Cortex of kidney (tissue), 1 donor: ENCODE measurements at places on chromosomes 3 and 15.

DNA sequence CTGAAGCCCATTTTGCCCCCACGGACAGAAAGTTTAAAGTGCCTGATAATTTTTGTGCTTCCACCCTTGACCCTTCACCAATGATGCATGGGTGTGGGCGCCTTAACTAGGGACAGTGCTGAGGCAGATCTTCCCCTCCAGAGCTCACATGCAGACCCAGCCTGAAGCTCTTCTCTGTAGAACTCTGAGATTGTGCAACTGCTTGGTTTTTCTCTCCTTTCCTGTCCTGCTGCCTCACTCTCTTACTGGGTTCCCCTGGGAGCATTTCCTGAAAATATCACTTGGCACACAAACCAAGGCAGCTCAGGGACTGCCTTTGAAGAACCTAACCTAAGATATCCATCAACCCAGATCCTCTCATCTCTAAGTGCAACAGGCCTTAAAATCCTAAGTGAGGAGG is 220.3 kb upstream of the STT3B start:
- DNase-seq = no peak

DNA sequence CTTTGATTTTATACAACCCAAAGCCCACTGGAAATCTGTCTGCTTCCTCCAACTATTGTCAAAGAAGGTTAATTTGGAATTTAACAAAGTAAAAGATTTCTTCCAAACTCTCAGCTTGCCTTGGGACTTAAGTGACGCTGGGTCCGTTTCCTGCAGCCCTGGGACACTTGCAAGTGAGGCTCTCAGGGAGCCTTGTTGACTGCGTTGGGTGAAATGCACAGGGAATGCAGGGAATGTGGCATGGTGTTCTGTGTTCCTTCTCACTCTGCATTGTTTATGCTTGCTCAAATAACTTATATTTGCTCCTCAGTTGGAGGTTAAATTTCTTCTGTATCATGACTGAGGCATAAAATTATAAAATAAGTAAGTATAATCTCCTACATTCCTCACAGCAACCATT is 60.9 kb upstream of the TJP1 start:
- DNase-seq = no peak

GRCh38 chr3:61055447-61055846 is 195.8 kb downstream of the FHIT start:
- no peak for DNase-seq

GRCh38 chr3:115713284-115713683 is 90.0 kb downstream of the GAP43 start:
- no peak for DNase-seq

GRCh38 chr3:171321559-171322360 is 138.4 kb downstream of the TNIK start:
- DNase-seq = no peak

DNA sequence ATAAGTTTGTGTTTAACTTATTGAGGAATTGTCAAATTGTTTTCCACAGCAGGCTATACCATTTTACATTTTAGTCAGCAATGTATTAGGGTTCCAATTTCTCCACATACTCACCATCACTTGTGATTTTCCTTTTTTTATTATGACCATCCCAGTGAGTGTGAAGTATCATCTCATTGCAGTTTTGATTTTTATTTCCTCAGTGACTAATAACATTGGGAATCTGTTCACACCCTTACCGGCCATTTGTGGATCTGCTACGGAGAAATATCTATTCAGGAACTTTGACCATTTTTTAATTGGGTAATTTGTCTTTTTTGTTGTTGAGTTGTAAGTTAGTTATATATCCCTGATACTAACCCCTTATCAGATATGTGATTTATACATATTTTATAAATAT is 54.8 kb upstream of the LMCD1 start:
- no peak for DNase-seq

- DNase-seq = no peak
These were observed 222.6 kb downstream of the PDCD6IP start for GRCh38 chr3:34020726-34021680.

DNA sequence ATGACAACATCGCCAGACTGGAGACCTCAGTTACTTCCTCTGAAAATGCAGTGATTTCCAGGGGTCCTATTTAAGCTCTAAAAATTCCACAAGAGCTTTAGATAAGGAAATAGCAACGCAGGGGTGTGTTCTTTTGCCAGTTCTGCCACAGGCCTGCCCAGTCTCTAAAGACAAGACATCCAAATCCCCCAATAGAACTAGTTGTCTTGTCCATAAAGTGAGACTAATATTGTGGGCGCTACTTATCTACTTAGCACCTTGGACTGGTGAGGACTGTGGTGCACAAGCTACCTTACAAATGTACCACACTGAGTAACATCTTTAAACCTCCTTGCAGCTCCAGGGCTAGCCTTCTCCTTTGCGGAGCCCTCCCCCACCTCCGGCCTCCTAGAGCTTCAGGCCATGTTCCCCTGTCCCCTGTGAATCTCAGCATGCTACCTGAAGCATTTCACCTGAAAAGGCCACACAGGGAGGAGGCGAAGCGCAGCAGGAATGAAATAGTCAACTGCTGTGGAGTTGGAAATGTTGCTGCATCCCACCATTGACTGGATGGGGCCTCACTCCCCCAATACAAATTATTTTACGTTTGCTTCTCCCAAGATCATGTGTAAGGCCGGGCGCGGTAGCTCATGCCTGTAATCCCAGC is 9.6 kb upstream of the LRRC2 start:
- DNase-seq = no peak

DNA sequence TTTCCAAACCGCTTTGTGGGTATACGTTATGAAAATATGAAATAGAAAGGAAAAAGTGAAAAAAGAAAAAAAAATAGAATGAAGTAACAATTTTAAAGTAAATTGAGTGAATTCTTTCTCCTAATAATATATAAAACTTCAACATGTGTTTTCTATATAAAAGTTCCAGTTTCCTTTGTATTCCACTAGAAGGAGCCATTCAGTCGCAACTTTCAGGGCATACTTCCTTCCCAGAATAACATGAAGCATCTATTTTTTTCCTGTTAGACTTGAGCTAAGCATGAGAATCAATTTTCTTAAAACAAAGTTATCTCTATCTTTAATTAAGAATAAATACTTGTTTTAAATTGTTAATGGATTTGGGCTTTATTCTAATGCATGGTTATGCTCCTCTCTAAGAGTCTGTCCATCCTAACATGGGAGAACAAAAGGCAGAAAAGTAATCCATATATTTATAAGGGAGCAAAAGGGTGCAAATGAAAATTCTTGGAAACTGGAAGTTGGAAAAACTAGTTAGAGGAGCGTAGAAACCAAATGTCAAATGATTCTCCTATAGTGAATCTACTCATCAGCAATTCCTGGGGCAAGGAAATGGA is 16.0 kb upstream of the VGLL3 start:
- no peak for DNase-seq

DNA sequence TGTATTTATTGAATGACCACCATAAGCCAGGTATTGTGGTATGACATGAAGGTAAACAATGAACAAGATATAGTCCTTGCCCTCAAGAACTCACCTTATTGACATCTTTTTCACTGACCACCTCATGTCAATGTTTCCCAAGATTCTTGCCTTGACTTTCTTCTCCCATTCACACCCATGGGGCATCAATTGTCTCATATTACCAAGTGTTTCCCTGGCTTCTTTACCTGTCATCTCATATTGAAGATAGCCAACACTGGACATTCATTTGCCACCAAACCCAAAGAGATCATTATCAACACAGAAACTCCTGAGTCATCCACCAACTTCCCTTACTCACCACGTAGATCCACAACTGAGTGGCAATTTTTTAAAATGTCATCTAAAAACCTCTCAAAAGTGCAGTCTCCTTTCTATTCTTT is 2.2 kb downstream of the EFHB start:
- no peak for DNase-seq

DNA sequence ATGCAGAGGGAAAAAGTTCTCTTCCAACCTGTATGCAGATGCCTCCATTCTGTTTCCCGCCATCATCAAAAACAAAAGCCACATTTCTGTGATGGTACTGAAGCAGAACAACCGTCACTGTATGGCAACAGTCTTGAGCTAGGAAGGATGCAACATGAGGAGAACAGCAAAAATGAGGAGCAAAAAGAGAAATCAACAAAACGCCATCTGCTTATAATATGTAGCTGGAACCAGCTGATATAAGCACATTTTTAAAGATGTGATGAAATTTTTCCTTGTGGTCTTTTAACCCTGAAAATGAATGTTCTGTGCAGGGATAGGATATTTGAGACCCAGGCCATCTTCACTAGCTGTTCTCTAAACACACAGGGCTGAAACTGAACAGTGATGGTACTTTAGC is 287.0 kb downstream of the ZIC4 start:
- no peak for DNase-seq

GRCh38 chr3:141686466-141687291 is 51.4 kb upstream of the RNF7 start:
- no peak for DNase-seq

DNA sequence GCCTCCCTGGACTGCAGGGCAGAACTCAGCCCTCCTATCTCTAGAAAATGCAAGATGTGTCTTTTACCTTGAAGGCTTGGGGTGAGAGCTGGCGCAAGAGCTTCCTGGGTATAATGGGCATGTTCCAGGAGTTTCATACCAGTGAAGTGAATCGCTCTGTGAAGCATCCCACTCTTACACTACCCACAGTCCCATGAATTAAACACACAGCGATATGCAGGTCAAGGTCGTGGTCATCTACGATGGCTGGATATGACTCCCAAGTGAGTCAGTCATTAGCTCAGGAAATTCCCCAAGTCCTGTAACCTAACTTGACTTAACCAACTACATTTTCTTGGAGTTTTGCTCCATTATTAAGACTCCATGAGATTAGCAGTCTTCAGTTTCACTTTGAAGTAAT is 439.7 kb downstream of the NTRK3 start:
- DNase-seq = no peak

GRCh38 chr15:40343512-40343911 is 2.8 kb upstream of the CCDC9B start:
- no peak for DNase-seq

DNA sequence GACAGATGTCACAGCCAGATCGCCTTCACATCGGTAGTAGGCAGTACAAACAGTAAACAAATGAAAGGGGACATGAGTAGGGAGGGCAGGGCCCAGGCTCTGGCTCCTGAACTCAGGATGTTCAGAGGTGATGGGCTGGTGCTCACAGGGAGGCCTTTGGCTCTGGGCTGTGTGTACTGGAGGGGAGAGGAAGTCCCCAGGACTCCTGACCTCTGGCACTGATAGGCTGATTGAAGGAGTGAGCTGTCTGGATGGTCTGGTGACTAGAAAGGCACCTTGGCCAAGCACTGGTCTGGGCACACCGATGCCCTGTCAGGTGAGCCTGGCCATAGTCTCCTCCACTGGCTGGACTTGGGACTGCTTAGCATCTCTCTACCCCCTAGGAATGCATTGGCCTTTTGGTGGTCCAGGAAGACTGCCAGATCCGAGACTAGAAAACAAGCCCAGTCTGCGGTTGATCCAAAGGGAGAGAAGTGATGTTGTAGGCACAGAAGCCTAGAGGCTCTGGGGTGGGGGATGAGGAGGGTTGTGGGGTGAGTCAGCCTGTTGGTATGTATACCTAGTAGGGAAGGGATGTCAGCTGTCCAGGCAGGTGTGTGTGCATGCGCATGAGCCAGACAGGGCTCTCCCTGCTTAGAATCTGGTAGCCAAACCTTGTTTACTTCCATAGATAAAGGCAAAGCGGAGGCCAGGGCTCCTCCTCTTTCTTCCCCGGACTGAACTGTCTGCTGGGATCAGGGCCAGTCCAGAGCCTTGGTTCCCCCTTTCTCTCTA is 1.9 kb downstream of the SPINT1 start:
- no peak for DNase-seq

- DNase-seq = no peak
These were observed 156.2 kb downstream of the ZNF621 start for GRCh38 chr3:40680685-40681657.

DNA sequence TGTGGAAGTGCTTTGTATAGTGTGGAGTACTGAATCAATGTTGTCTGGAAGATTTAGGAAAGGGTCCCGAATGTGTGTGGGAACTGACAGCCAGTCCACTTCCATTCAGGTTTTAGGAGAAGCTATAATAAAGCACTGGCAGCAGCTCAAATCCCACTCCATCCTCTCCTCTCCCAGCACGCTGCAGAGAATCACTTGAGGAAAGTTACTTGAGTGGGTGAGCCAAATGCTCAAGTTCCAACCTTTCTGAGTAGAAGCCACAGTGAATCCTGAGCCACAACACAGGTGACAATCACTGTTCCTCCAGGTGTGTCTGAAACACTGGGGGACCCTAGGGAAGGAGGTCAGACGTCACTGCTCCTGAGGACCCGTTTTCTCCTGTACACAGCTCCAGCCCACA is 106.5 kb downstream of the TIGIT start:
- DNase-seq = no peak

- no peak for DNase-seq
These were observed 5.5 kb upstream of the NR2E3 start for GRCh38 chr15:71804695-71805470.

GRCh38 chr3:69542089-69542804 is 156.4 kb upstream of the FRMD4B start:
- no peak for DNase-seq

DNA sequence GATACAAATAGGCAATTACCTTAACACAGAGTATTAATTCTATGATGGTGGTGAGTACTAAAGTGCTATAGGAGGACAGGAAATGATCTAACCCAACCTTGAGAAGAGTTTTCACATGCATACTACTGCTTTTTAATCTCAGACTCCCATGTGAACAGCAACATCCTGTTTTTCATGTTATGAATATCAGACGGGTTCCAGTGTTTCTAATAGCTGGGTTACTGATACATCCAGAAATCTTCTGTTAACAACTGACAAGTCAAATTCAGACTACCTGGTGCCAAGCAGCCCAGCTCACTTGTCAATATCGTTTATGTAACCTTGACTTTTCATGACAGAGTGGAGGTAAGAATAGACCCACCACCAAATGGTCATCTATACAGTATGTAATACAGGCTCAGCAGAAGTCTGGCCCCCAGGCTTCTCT is 220.2 kb upstream of the COL8A1 start:
- no peak for DNase-seq

GRCh38 chr3:48548126-48548525 is 8.5 kb downstream of the PFKFB4 start:
- no peak for DNase-seq

DNA sequence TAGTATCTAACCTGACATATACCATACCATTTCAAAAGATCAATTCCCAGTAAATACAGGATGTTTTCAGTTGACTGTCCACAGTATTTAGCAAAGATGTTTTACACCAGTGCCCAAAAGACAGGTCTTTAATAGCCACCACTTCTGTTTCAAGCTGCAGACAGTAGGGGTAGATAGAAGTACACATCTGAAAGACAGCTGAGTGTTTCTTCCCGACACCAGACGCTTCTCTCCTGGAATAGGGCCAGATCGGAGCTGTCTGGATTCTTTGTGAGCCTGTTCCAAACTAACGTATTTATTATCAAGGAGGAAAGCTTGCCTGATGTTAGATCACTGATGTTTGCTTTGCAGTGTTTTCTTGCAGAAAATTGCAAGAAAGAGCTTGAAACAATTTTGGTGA is 136.1 kb upstream of the RBMS3 start:
- no peak for DNase-seq

GRCh38 chr3:101567528-101568317 is 6.1 kb downstream of the TRMT10C start:
- no peak for DNase-seq
